ENCODE measurements at places on chromosomes 2 and 18.

DNA sequence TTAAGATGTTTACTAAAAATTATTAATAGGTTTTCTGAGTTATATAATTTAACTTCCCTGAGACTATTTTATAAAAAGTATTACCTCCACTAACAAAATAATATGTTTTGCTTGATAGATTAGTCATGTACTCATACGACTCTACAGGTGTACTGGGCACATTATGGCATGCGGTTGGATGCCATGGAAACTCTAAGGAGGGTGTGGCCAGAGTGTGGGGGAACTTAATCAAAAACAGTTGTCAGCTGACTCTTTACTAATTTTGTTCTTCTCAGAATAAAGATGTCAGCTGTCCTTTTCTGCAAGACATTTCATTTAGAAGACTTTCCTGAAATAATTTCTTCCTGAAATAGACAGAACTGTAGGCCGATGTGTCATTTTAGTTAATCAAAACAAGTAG lies 228.3 kb upstream of the SIX3 start:
- DNase-seq: no peak

- no peak for DNase-seq
Measured at GRCh38 chr2:8494589-8494988, 187.3 kb upstream of the ID2 start.

- no peak for DNase-seq
Measured at GRCh38 chr2:84126530-84126929, 332.6 kb downstream of the SUCLG1 start.

GRCh38 chr2:36965206-36965605 lies 1.1 kb downstream of the STRN start:
- no peak for DNase-seq

DNA sequence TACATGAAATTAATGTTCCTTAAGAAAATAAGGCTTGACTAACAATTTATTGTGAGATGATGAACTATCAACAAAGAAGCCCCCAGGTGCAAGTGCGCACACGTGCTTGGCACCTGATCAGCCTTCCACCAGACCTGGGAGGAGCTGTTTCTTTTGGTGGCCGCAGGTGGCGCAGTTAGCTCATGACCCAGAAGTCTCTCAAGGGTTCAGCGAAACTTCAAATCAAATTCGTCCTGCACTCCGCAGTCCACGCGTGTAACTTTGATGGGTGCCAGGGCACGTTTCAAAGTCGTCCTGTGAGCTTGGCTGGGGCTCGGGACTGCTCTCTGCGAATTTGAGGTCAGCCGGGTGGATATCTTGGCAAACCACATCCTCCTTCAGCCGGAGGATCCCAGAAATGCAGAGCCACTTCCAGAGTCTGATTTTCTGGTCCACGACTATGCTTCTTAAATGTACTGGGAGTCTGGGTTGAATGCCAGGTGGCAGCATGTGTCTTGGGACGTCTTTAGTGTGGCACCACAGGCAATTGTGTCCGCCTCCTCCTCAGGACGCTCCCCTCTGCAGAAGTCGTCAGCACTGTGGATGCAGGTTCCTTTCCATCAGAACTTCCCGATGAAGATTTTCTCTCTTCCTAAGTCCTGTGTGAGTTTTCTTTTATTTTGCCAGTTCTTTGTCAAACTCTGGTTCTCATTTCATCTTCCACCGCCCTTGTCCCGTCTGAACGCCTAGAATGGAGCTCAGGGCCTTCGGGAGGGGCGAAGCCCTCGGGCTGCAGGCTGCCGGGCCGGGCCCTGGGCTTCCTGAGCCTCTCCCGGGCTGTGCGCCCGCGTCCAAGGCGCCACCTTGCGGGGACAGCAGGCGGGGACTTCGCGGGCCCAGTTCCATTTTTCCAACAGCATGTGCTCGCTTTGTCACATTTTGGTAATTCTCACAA lies 61.3 kb upstream of the RAPGEF4 start:
- no peak for DNase-seq

DNA sequence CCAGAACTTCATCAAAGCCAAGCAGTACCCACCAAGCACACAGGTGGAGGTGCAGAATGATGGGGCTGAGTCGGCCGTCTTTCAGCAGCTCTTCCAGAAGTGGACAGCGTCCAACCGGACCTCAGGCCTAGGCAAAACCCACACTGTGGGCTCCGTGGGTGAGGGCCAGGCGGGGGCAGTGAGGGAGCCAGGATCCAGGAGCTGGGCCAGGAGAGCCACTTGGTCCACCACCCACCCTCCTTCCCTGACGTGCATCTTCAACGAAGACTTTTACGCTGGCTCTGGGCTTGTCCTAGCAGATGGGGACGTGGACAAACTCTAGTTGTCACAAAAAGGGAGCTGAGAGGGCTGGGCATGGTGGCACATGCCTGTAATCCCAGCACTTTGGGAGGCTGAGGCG lies 11.8 kb downstream of the VIL1 start:
- no peak for DNase-seq

DNA sequence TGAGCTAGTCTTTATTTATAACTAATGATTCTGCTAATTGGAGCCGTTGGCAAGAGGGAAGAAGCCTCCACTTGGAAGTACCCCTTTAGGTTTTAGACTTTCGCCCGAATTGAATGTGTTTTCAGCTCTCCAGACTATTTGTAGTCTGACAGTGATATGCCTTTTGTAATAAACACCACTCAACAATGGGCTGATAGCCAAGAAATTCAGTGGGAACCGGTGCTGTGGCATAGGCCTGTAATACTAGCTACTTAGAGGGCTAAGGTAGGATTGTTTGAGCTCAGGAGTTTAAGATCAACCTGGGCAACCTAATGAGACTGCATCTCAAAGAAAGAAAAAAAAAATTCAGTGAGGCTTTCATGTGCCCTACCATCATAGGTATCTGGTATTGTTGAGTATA lies 13.6 kb upstream of the ZSCAN30 start:
- no peak for DNase-seq

All from cortex of kidney (tissue), 1 donor.